Muscle of back (tissue), 13 donors: ENCODE measurements at places on chromosomes 6 and 20.

GRCh38 chr6:12772416-12772815 is 55.8 kb downstream of the PHACTR1 start:
- no peak for DNase-seq

DNA sequence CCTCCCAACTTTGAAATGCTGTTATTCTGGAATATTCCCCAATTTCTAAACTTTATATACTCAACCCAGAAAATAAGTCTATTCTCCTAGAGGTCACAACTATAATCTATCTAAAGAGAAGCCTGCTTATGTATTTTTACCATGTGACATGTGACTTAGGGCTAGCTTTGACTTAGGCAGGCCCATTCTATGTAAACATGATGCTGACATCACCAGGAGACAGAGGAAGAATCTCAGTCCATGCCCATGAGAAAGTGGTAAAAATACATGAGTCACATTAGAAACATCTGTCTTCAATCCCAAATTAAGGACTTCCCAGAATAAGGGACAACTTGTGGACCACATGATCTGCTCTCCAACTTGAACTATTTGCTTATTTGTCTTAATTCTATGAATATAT is 113.6 kb upstream of the ID4 start:
- DNase-seq: peak; percentile 60

- DNase-seq: no peak
Measured at GRCh38 chr6:13575377-13575775, 975 bp downstream of the SIRT5 start.

DNA sequence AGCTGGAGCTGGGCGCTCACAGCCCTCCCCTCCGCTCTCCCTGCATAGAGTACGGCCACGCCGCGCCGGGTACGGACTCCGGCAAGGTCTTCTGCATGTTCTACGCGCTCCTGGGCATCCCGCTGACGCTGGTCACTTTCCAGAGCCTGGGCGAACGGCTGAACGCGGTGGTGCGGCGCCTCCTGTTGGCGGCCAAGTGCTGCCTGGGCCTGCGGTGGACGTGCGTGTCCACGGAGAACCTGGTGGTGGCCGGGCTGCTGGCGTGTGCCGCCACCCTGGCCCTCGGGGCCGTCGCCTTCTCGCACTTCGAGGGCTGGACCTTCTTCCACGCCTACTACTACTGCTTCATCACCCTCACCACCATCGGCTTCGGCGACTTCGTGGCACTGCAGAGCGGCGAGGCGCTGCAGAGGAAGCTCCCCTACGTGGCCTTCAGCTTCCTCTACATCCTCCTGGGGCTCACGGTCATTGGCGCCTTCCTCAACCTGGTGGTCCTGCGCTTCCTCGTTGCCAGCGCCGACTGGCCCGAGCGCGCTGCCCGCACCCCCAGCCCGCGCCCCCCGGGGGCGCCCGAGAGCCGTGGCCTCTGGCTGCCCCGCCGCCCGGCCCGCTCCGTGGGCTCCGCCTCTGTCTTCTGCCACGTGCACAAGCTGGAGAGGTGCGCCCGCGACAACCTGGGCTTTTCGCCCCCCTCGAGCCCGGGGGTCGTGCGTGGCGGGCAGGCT is 4.6 kb downstream of the KCNK15 start:
- no peak for DNase-seq

DNA sequence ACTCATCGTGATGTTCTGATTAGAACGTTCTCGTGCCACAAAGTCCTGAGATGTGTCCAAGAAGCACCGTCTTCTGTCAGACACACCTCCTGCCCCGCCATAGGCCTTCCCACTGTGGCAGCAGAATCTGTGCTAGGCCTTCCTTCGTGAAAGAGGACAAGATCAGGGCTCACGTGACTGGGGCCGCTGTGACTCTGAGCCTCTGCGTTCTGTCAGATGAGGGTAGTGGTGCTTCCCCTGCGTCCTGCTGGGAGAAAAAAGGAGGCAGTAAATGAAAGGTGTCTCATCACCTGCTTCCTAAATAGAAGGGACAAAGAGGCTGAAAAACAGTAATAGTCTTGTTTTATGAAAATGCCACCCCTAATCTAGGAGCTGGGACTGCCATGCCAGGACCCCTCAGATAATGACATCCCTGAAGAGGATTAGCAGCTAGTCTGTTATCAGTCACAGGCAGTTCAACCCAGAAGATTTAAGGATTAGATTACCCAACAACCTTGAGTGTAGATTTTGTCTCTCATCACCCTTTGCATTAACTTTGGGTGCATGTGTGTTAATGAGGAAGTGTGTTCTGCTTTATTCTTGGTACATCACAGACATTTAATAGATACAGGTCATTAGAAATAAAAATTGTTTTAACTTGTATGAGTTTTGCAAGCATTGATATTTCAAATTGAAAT is 4.1 kb downstream of the DNAJC5 start:
- DNase-seq: no peak

- peak; percentile 30 for DNase-seq
Measured at GRCh38 chr6:106163446-106163965, 77.4 kb downstream of the PRDM1 start.

GRCh38 chr6:48178700-48179099 is 67.7 kb upstream of the PTCHD4 start:
- no peak for DNase-seq

- peak; percentile 69 for DNase-seq
Measured at GRCh38 chr20:35269055-35269781, 8.7 kb downstream of the MMP24OS start.

- no peak for DNase-seq
Measured at GRCh38 chr20:38043512-38044300, 10.2 kb downstream of the RPRD1B start.

GRCh38 chr6:11341867-11342266 is 109.4 kb upstream of the NEDD9 start:
- DNase-seq: no peak

DNA sequence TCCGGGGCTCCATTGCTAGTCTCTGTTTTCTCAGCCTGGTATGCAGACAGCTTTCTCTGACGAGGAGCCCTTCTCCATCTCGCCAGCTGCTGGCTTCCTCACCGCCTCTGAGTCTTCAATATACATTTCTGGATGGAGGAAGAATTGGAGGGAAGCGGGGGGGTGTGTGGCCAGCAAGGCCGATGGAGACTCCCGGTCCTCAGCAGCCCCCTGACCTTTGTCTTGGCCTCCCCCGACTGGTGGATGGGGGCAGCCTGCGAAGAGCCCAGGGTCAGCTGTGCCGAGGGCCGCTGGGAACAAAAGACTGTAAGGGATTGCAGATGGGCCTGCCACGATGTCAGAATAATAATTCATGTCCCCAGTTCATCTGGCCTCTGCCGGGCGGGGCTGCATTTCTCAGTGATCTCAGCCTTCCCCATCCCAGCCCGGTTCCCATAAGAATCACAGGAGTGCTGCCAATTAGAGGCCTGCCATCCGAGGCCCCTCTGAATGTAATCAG is 54.3 kb upstream of the STX16 start:
- DNase-seq: peak; percentile 97

- no peak for DNase-seq
Measured at GRCh38 chr20:14415467-14415866, 78.1 kb upstream of the FLRT3 start.

- DNase-seq: no peak
Measured at GRCh38 chr6:152057832-152058498, 250.5 kb downstream of the ESR1 start.

GRCh38 chr6:105200133-105200730 is 20.4 kb upstream of the POPDC3 start:
- DNase-seq: no peak

DNA sequence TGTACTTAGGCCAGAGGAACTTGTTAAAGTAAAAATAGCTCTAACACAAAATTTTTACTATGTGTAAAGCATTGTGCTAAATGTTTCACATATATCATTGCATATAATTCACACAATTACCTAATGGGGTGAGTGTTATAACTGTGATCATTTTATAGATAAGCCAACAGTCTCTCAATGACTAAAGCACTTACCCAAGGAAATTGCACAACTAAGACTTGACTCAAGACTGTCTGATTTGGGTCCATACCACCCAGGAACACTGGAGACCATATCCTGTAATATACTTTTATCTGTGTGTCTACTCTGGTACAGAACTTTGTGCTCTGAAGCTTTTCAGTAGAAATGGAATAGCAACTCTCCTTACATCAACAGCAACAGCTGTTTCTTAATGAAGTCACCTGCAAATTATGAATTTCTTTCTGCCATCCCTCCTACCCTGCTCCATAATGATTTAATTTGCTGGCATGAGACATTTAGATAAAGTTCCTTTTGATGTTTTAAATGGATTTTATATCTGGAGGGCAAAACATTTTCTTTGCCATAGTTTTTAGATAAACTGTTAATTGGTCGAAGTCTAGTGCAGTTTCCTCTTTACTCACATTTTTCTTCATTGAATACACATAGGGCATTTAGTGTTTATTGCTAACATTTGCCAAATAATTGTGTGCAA is 47.5 kb downstream of the TSPYL4 start:
- DNase-seq: no peak

GRCh38 chr20:10667077-10667401 is 6.8 kb downstream of the JAG1 start:
- no peak for DNase-seq

DNA sequence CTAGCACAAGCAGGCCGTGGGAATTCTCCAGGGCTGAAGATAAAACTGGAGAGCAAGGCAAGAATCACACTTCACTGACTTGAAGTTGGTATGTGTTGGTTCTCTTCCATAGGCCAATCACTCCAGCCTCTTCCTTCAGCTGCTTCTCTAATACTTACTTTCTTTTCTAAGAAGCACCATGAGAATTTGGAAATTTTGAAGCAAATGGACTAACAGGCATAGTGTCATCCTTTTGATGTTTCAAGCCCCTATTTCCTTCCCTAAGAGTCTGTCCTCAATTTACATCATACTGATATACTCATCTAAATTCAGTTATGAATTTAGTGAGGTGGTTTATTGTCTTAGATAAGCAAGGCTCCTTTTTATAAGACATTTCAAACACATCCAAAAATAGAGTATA is 24.0 kb downstream of the SLC26A8 start:
- DNase-seq: no peak

DNA sequence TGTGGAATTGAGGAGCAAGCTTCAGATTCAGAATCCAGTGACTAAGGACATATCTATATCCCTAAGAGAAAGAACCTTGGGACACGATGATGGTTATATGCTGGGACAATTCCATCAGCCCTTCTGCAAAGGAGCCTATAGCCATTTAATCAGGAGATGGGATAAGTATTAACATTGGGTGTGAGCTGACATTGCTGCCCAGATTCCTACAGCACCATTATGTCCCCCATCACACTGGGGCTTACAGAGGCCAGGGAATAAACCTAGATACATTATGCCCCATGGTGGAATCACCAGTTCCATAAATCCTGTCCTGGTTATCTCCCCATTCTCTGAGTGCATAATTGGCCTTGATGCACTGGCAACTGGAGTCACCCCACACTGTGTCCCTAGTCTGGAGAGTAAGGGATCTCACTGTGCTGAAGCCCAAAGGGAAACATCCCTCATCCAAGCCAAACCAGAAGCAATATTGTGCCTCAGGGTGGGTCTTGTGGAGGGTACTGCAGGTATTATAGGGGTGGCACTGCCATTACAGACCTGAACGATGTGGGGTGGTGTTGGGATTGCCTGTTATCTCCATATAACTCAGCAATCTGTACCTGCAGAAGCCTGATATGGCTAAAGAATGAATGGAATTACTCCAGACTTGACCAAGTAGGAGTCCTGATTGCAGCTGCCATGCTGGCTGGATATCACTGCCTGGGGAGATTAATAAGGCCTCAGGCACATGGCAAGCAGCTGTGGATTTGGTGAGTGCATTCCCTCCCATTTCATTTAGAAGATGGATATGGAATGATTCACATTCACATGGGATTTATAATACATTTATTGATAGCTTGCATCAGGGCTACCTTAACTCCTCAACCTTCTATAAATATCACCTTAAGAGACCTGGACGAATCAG is 5.0 kb downstream of the HLA-A start:
- DNase-seq: no peak

GRCh38 chr6:32290886-32291450 is 67.1 kb upstream of the NOTCH4 start:
- DNase-seq: no peak

DNA sequence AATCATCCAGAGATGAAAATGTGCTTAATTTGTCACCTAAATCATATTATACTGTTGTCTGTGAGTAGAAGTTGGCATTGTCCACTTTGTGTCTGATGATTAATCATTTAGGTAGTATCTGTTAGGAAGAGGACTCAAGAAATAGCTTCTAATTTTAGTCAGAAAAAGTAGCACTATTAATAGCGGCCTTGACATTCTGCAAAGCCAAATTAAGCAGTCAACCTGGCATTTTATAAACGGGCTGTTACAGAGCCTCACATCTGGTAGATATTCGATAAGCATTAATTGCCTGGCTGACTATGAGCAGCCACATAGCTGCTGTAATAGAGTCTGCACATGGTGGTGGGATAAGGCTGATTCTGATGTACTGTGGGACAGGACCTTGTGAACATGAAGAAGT is 99.5 kb downstream of the KLHL32 start:
- DNase-seq: no peak

DNA sequence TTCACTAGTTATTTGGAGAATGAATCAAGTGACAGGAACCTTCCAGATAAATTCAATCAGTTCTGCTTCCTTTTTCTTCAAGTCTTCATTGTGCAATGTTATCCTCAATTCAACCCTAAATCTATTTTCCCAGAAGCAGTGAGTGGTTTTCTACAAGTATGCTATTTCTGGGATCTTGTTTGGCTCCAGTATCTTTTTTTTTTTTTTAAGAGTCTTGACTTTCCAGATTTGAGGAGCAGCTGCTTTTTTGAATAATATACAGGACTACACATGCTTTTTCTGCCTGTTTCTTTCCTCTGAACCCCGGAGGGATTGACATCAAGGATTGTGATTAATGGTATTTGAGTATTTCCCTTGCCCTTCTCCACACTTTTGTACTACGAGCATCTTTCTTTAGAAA is 339.2 kb upstream of the JAG1 start:
- peak; percentile 48 for DNase-seq

GRCh38 chr6:150617062-150617461 is 17.4 kb downstream of the PLEKHG1 start:
- no peak for DNase-seq

DNA sequence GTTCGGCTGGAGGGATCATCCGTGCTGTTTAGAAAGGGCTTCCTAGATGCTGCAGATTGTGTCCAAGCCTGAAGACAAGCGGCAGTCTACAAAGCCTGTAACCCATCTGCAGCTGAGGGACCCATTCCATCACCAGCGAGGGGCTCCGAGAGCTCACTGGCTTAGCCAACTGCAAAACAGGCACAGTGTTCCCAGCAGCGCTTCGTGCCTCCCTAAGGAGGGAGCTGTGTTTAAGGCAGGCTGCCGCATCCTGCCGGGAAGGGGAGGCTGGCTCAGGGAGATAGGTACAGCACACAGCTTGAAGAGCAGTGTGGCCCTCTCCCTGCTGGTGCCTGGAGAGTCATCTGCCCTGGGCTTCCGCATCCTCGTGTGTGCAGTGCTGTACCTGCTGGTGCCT is 32.4 kb downstream of the DUSP22 start:
- DNase-seq: no peak

DNA sequence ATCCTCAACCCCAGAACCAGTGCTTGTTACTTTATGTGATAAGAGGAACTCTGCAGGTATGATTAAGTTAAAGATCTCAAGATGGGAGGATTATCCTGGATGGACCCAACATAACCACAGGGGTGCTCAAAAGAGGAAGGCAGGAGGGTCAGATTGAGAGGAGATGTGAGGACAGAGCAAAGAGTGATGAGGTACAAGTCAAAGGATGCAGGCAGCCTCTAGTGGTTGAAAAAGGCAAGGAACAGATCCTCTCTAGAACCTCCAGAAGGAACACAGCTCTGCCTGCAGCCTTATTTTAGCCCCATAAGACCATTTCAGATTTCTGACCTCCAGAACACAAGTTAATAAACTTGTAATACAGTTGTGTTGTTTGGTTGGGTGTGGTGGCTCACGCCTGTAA is 41.2 kb downstream of the PDSS2 start:
- no peak for DNase-seq

GRCh38 chr20:37348792-37349516 is 3.0 kb downstream of the SRC start:
- DNase-seq: no peak
